ENCODE measurements at places on chromosomes 6 and 20.

GRCh38 chr20:48070991-48071652 is 285.8 kb upstream of the SULF2 start:
- no peak for DNase-seq

- no peak for DNase-seq
Measured at GRCh38 chr20:13852306-13852705, 67.5 kb downstream of the NDUFAF5 start.

DNA sequence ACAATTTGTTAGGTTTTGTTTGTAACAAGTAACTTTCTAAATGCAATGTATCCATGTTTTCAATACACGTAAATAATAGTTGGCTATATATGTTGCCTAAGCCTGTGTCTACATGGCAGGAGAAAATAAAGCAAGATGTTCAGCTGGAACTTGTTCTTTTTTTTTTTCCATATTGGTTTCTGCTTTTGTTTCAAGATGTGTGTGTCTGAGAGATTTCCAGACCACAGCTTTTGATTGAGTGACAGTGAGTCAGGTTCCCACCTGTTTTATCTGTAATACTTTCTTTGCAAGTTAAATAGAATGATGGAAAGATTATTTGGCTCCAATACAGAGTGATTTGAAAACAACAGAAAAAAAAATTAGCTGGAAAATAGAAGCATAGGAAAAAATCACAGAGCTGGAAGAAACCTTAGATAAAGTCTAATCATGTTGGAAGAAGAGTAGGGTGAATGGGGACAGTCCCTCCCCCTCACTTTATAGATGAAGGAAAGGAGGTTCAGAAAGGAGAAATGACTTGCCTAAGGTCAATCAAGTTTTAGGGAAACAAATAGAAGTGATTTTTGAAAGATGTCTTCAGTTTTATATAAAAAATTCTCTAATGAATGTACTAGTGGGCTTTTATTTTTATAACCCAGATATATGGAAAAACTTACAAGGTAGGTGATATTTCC is 150.9 kb upstream of the STMND1 start:
- DNase-seq, result no peak

GRCh38 chr6:157505912-157506491 is 125.0 kb downstream of the ZDHHC14 start:
- DNase-seq, result no peak

DNA sequence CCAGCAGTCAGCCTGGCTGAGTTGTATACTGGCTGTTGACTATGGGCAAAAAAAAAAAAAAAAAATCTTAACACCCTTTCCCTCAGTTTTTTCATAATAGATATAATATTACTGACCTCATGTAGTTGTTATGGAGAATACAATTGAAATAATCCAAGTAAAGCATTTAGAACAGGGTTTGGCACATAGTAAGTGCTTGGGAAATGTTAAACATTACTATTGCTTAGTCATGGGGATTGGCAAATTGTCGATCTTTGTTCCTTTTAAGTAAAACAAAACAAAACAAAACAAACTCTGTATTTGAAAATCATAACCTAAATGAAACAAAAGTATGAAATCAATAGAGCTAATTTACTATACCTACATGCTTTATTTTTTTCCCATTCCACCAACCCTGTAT is 458.4 kb downstream of the GRIK2 start:
- no peak for DNase-seq

- peak; percentile 24 for DNase-seq
Measured at GRCh38 chr20:57092112-57092899, 174.1 kb downstream of the BMP7 start.

DNA sequence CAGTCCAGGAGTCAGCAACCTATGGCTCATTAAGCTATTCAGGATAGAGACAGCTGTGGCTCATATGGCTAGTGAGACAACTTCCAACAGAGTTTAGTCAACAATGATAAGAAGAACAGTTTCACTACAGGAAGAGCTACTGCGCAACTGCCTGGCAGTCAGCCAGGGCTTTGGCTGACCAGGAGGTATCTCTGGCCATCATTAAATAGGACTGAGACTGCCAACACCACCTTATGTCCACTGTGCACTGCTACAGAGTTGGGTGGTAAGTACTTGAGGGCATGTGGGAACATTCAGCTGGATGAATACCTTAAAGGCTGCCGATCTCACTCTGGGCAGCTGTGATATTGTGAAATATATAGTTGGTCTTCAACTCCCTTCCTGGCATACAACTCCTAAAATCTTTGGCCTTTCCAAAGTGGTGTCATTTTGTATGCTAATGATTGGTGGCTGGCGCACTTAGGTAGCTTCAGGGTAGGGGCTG is 52.2 kb upstream of the FAM83C start:
- DNase-seq, result peak; percentile 88

DNA sequence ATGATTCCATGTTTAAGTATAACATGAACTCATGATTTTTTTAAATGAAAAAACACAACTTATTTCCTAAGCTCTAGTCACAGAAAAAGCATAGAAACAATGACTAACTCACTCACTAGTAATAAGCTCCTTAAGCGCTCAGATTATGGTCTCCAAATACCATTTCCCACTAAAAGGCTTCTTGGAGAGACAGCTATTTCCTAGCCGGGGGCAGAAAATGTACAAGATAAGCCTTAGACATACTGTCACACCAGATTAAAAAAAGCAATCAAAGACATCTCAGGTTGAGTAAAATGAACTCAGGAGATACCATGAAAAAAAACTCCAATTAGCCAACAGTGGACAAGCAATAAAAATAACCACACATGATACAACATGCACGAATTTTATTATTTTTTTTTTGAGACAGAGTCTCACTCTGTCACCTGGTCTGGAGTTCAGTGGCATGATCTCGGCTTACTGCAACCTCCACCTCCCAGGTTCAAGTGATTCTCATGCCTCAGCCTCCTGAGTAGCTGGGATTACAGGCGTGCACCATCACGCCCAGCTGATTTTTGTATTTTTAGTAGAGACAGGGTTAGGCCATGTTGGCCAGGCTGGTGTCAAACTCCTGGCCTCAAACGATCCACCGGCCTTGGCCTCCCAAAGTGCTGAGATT is 14.9 kb downstream of the SRPK1 start:
- no peak for DNase-seq

DNA sequence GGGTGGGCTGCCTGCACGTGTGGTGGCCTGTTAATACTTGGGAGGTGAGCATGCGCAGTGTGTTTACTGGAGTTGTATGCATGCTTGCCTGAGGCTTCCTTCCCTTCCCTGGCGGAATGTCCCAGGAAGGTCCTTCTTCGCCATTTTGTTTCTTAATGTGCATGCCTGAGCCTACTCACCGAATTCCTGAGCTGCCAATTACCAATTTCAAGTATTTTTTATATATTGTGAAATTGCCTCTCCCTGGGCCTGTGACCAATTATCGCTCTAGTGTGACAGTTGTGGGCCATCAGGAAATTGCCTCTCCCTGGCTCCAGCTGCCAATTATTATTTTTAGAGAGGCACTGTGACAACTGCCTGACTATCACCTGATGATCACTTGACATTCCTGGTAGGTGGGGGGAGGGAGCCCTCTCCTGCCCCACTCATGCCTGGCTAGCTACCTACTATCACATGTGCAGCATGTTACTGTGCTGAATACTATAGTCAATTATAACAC is 70.0 kb downstream of the FAM50B start:
- no peak for DNase-seq

- no peak for DNase-seq
Measured at GRCh38 chr6:160013987-160014868, 45.3 kb downstream of the IGF2R start.

DNA sequence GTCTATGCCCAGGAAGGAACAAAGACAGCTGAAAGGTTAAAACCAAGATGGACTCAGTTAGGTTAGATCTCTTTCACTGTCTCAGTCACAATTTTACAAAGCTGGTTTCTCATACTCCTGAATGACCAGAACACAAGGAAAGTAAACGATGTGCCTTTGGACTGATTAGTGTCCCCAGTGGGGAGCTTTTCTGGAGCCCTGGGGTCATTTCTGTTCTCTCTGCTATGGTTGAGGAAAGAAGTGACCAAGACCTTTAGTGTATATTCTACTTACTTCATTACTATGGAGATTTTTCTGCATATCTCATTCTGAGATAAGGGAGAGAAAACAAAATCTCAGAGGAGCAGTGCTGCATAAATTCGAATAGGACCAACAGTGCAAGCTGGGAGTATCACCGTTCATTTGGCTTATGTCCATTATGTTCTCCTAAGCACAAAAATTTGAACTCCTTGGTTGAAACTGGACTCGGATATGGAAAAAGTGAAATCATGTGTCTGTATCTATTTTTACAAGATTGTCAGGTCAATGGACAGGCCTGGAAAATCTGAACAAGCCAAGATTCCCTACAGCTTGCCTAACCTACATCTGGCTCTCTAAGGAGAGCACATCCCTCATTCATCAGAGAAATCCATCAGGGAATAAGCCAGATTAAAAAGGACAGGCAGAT is 34.4 kb upstream of the ENPP1 start:
- no peak for DNase-seq

DNA sequence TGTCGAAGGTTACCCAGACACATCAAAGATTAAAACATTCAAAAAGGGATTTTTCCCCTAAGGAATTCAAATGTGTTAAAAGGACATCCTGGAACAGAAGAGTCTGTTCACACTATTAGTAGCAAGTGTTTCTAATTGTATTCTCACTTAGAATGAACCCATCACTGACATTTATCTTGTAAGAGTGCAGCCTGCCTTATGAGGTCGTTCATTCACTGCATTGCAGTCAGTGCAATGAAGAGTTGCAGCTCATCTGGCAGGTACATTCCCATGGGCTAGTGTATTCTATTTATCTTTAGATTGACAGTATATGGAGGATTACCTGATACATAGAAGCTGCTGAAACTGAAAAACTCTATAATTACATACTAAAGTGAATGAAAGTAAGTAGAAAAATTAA is 36.5 kb downstream of the PHACTR1 start:
- DNase-seq, result no peak

GRCh38 chr6:160069050-160069454 is 52.6 kb upstream of the SLC22A1 start:
- DNase-seq, result no peak

- DNase-seq, result peak; percentile 68
Measured at GRCh38 chr6:117555882-117556498, 46.3 kb downstream of the GOPC start.

DNA sequence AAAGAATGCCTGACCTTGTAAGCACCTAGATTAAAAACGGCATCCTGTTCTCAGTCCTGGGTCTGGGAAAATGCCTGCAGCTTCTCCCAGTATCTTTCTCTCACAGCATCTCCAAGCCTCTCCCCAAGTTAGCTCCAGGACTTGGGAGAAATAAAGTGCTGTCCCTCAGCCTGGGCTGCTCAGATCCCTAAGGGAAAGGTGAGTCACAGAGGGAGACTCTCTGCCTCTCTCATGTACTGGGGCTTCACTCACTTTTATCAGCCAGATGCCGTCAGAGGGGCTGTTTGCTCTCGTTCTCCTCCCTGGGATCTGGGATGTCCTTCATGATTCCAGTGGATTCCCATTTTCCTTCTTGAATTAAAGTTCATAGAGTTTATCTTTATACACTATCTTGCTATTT is 293.6 kb downstream of the COL12A1 start:
- DNase-seq, result no peak

DNA sequence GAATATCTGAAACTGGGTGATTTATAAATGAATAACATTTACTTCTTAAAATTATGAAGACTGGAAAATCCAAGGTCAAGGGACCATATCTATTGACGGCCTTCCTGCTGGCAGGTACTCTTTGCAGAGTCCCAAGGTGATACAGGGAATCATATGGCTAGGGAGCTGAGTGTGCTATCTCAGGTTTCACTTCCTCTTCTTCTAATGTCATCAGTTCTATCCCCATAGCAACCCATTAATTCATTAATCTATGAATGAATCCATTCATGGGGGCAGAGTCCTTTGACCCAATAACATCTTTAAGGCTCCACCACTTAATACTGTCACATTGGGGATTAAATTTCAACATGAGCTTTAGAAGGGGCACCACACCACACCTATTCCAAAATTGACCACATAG is 772.0 kb downstream of the HACE1 start:
- no peak for DNase-seq

DNA sequence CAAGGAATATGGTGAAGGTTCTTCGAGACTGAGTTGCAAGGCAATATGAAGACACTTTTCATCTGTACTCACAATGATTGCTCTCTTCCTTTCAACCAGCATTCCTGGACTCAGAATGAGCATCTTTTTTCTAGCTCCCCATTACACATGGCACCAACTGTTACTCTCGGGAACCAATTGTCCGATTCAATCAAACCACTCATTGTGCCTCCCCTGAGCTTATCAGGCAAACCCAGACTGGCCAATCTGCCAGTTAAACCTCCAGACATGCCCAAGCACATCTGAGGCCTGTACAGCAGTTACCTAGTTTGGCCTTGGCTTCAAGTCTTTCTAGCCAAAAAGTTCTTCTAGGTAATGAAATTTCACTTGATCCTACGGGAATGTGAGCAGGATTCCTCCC is 164.1 kb downstream of the ID4 start:
- DNase-seq, result no peak

GRCh38 chr6:1187293-1188131 is 124.4 kb upstream of the FOXQ1 start:
- DNase-seq, result no peak

DNA sequence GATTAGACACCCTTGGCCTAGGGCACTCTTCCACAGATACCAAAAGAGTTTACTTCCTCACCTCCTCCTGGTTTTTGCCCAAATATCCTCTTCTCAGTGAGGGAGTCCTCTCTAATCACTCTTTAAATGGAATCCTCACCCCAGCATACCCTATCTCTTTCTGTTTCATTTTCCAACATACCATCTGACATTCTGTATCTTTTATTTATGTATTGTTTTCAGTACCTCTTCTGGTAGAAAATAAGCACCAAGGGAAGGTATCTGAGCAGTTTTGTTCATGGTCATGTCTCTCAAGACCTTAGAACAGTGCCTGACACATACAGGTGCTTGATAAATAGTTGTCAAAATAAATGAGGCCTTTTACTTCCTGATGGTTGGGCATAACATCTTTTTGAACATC is 55.1 kb downstream of the KIAA0408 start:
- DNase-seq, result no peak

DNA sequence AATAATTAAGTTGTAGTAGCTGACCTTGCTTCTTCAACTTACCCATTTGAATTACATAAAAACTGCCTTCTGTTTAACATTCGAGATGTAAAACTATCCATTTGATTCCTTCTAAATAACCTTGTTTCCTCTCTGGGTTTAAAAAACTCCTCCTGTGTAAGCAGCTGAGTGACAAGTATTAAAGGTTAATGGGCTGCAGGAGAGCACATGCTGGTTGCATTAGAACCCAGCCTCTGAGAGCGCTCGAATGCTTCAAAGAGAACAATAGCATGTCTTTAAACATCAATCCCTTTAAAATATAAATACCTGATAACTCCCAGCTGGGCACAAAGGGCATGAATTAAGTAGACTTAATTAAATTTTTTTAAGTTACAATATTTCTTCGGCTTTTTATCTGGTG is 215.8 kb downstream of the EYA4 start:
- no peak for DNase-seq

- no peak for DNase-seq
Measured at GRCh38 chr6:148413321-148414091, 70.9 kb downstream of the SASH1 start.

All from endothelial cell of umbilical vein (primary cell).